ENCODE measurements at places on chromosomes 12 and 14.

DNA sequence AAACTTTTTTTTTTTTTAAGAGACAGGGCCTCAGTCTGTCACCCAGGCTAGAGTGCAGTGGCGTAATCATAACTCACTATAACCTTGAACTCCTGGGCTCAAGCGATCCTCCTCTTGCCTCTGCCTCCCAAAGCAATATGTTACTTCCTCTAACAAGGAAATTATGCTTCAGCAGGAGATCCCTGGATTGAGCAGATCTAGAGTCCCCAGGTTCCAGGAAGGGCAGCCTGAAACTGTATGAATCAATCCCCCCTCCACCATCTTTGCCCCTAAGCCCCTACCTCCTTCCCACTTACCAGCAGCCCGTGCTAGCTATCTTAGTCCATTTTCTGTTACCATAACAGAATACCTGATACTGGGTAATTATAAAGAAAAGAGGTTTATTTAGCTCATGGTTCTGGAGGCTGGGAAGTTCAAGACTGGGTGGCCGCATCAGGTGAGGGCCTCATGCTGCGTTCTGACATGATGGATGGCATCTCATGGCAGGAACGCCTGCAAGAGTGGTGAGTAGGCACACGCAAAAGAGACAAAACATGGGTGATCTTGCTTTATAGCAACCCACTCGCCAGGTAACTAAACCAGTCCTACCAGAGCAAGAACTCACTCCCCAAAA, 5.0 kb downstream of the TAMALIN start:
- DNase-seq: no peak

GRCh38 chr14:55123852-55124639, 5.0 kb upstream of the LGALS3 start:
- DNase-seq: no peak

- DNase-seq: no peak
Measured at GRCh38 chr12:63930971-63931370, 86.5 kb downstream of the SRGAP1 start.

GRCh38 chr14:51624955-51625569, 26.6 kb upstream of the FRMD6 start:
- no peak for DNase-seq

DNA sequence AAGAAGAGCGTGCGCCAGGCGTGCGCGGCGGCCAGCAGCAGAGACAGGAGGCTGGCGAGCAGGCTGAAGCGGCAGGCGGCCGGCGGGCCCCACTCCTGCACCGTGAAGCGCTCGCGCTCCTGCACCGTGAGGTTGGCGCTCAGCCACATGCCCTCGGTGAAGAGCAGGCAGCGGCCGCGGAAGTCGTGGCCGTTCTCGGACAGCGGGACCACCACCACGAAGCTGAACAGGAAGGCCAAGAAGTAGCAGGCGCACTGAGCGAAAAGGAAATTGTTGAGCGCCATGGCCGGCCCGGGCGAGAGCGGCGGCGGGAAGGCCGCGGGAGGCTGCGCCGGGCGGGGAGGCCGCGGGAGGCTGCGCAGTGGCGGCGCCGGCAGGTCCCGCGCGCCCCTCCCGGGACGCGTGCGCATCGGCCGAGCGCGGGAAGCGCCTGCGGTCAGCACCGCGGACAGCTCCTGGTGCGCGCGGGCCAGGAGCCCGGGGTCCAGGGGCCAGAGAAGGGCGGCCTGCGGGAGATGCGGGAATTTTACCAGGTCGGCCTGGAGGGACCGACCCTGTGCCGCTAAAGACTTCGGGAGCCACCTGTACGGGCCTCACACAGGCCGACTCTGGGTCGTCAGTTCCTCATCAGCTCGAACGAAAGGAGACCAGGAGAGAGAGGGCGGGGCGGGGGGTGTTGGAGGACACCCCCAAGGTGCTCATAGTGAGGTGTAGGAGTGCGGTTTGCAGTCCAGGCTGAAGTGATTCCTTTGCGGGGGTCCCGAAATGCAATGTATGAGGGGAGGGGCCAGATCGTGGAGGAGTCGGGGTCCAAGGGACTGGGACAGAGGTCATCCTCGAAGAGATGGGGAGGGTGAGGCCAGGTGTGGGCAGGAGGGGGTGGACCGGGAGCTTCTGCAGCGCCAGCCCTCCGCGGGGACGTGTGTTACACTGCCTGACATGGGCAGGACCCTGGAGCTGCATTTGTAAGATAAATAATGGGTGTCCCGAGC, at the start of gene TMEM179:
TMEM179 (minus strand) TSS at position 315 of the 992 bp plus-strand sequence; CDS start at position 284, 31 bp downstream.
- no peak for DNase-seq

DNA sequence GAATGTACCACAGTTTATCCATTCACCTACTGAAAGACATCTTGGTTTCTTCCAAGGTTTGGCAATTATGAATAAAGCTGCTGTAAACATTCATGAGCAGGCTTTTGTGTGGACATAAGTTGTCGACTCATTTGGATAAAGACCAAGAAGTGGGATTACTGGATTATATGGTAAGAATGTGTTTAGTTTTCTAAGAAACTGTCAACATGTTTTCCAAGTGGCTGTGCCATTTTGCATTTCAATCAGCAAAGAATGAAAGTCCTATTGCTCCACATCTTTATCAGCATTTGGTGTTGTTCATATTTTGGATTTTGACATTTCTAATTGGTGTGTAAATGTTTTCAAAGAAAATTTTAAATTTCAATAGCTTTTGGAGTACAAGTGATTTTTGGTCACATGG, 27.3 kb upstream of the KLRF1 start:
- no peak for DNase-seq

GRCh38 chr14:67502867-67503266, 14.3 kb upstream of the TMEM229B start:
- no peak for DNase-seq

DNA sequence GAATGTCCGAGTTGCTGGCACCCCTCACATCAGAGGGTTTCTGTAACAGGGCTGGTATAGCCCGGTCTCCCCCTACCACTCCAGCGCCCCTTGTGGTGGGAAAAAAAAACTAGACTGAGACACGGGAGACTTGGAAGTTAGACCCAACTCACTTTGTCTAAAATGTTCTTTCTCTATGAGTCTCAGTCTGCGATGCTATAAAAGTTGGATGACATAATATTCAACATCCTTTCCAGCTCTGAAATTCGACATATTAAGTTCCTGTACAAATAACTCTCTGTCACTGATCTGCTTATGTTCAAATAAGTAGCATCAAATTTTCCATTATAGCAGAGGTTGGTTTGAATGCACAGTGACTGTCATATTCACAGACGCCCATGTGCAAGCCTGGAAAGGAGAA, 25.7 kb upstream of the TC2N start:
- no peak for DNase-seq

- no peak for DNase-seq
Measured at GRCh38 chr12:124559182-124560017, 8.0 kb downstream of the NCOR2 start.

DNA sequence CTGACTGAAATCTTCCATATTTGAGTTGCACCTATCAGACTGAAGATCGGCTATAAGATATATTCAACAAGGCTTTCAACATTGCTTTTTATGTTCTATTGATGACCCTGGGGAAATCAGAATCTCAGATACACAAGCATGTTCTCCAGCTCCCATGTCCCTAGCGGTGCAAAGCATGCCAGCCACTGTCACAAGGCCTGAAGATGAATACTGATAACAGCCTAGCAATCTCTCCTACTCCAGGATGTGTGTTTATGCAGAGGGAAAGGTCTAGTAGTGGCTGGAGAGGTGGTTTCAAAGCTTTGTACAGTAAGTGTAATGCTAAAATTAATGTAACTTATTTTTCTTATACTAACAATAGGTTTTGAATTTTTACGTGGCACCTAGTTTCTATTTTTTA, 64.6 kb downstream of the SOX5 start:
- DNase-seq: no peak

GRCh38 chr14:50820786-50821509, 10.0 kb downstream of the NIN start:
- DNase-seq: no peak

DNA sequence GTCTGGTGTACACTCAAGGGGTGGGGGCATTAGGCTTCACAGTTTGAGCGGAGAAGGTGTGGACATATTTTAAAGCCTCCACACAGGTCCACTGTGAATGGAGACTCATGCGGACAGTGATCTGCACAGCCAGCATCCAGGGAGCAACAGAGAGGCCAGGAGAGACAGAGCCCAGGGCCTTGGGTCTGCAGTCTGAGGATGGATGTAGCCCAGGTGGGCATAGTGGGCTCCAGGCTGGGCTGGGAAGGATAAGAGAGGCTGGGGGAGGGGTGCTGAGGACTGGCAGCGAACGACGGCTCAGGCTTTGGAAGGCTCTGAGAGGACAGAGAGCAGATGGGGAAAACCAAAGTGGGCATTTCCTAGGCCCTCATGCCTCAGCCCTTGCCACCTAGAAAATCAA, 128.8 kb downstream of the PAPOLA start:
- DNase-seq: no peak

GRCh38 chr12:14968478-14968877, 4.4 kb upstream of the PDE6H start:
- DNase-seq: no peak

DNA sequence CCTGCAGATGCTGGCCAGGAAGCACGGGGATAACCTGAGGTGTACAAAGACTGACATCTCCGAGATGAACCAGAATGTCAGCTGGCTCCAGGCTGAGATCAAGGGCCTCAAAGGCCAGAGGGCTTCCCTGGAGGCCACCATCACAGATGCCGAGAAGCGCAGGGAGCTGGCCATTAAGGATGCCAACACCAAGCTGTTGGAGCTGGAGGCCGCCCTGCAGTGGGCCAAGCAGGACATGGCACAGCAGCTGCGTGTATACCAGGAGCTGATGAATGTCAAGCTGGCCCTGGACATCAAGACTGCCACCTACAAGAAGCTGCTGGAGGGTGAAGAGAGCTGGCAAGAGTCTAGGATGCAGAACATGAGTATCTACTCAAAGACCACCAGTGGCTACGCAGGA, 380.0 kb upstream of the USP15 start:
- no peak for DNase-seq

- no peak for DNase-seq
Measured at GRCh38 chr12:53340398-53340797, 4.2 kb upstream of the SP7 start.
